ENCODE measurements at places on chromosomes 11 and 22.

- no peak for DNase-seq
Observed at GRCh38 chr11:35373284-35373933, 45.9 kb downstream of the SLC1A2 start.

DNA sequence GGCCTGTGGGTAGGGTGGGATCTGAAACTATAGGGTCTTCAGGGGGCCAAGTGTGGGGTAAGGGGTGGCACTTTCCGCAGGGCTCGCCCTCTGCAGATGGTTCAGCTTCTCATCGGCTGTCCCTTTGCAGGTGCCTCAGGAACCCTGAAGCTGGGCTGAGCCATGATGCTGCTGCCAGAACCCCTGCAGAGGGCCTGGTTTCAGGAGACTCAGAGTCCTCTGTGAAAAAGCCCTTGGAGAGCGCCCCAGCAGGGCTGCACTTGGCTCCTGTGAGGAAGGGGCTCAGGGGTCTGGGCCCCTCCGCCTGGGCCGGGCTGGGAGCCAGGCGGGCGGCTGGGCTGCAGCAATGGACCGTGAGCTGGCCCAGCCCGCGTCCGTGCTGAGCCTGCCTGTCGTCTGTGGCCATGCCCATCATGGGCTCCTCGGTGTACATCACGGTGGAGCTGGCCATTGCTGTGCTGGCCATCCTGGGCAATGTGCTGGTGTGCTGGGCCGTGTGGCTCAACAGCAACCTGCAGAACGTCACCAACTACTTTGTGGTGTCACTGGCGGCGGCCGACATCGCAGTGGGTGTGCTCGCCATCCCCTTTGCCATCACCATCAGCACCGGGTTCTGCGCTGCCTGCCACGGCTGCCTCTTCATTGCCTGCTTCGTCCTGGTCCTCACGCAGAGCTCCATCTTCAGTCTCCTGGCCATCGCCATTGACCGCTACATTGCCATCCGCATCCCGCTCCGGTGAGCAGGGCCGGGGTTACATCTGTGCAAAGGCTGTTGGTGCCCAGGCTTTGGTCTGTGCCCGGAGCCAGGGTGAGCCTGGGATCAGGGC is 5.8 kb downstream of the ADORA2A start:
- no peak for DNase-seq

DNA sequence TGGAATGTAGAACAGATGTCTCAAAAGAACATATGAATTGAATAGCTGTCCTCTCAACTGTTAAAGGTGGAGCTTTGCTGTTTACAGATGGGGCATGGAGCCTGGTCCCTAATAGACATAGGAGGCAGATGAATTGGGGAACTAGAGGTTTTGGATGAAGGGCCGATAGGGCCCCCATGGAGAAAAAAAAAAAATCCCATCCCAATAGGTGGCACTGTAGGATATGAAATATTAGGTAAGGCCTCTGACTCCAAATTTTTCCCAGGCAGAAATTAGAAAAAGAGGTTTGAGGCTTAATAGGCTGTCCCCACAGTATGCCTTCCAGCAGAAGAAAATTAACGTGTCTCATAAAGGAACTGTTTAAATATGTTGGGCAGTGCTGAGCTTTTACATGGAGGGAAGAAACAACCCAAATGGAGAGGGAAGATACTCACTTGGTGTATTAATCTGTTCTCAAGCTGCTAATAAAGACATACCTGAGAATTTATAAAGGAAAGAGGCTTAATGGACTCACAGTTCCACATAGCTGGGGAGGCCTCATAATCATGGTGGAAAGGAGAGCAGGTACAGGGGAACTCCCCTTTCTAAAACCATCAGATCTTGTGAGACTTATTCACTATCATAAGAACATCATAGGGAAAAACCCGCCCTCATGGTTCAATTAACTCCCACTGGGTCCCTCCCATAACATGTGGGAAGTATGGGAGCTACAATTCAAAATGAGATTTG is 30.1 kb upstream of the TMEM45B start:
- peak; percentile 20 for DNase-seq

GRCh38 chr11:19445771-19446170 is 205.0 kb upstream of the E2F8 start:
- no peak for DNase-seq

GRCh38 chr11:126424471-126425039 is 69.1 kb downstream of the ST3GAL4 start:
- DNase-seq, result no peak

GRCh38 chr22:30079952-30080533 is at the start of gene HORMAD2:
TSS of gene HORMAD2 (plus strand) at chr22:30080464. CDS start at chr22:30093953, 13,489 bp downstream.
- DNase-seq, result no peak

GRCh38 chr11:118079491-118079890 is 2.6 kb downstream of the TMPRSS4 start:
- DNase-seq, result no peak

DNA sequence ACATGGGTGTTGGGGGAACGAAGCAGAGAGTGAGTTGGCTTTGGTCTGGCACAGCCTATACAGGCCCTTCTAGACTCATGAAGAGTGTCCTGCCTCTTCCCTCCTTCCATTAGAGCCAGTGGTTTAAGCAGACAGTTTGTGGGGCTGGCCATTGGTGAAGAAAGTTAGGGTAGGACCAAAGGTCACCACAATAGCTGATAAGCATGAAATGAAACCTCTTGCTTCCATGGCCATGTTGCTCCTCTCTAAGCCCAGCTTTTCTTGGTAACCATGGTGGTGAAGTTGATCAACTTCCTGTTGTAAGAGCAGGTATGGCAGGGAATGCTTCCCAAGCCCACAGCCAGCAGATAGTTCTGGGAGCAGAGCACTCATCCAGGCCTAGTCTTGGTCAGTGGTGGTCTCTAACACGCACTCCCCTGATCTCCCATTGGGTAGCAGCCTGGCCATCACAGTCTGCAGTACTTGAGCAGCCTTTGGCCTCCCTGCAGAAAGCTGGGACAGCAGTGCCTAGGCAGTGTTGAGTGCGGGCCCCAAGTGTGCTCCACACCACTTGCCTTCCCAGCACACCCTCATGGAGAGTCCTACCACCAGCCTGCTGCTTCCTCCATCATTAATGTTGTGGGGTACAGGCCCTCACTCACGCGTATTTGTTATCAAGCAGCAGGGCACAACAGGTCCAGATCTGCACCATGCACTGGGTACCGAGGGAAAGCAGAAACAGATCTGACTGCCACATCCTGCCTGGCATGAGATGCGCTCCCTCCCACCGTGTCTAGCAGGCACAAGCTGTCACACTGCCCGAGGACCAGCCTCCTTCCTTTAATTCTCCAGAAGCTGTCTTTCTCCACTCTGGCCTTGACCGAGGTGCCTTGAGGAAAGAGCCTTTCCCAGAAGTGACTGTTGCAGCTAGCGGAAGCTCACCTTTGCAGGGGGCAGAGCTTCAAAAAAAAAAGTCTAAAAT is 65.8 kb upstream of the SUSD2 start:
- no peak for DNase-seq

DNA sequence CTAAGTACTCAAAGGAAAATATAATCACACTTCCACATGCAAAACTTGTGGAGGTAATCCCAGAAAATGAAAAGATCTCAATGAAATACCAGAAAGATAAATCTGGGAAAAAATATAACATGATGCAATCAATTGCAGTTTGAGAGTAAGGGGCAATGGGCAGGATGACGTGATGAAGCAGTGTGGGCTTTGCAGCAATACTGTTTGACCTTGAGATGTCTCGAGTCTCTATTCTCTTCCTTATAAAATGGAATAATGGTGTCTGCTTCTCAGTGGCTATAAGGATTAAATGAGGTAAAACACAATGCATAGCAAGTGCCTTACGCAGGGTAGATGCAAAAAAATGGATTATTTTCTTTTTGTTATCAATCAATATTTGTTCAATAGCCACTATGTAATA is 447.5 kb downstream of the BUD13 start:
- DNase-seq, result no peak

GRCh38 chr11:111846063-111846462 is 25.3 kb downstream of the ALG9 start:
- no peak for DNase-seq

DNA sequence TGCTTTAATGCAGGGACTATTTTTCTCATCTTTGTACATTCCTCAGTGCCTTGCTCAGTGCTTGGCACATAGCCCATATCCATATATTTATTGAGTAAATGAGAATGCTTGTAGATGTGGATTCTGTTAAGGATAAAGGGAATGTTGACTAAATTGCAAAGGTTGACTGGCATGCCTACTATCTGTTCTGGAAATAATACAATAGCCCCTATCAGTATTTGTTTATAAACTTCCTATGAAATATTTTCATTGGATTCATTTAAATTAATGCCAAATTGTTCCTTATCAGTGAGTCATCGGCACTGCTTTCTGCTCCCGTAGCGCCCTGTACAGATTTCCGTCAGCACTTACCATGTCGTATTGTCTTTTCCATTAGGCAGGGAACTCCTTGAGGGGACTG is 8.0 kb downstream of the RNF121 start:
- DNase-seq, result no peak

- DNase-seq, result no peak
Observed at GRCh38 chr22:17241576-17242330, 22.5 kb upstream of the ADA2 start.

DNA sequence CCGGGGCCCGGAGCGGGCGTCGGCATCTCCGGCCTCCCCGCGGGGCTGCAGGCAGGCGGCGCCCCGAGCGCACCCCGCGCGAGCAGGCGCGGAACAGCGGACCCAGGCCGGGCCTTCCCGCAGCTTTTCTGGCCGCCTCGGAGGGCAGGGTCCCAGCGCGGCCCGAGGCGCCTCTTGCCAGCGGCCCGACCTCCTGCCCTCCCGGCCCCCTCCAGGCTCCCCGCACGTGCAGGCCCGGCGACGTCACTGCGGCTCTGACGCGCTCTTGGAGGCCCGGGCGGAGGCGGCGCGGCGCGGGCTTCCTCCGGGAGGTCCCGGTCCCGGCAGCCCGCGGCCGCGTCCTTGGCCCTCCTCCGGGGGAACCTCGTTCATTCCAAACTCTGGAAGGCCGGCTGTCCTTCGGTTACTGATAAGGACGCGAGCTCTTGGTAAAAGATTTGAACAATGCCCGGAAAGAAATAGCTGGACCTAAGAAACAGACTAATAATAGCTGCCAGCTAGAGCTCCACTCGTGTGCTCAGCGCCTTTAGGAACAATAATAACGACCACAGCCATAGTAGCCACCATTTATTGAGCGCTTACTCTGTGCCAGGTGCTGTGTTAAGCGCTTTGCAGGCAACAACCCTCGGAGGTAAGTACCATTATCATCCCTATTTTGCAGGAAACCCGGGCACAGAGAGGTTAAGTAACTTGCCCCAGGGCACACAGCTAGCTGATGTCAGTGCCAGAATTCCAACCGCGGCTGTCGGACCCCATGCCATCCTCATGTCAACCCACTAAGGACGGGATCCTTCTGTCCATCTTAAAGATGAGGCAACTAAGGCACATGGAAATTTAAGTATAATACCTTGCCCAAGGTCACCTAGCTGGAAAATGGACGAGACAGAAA is 39.1 kb upstream of the CREB3L1 start:
- peak; percentile 36 for DNase-seq

GRCh38 chr11:10634407-10634806 is 59.1 kb downstream of the IRAG1 start:
- no peak for DNase-seq

DNA sequence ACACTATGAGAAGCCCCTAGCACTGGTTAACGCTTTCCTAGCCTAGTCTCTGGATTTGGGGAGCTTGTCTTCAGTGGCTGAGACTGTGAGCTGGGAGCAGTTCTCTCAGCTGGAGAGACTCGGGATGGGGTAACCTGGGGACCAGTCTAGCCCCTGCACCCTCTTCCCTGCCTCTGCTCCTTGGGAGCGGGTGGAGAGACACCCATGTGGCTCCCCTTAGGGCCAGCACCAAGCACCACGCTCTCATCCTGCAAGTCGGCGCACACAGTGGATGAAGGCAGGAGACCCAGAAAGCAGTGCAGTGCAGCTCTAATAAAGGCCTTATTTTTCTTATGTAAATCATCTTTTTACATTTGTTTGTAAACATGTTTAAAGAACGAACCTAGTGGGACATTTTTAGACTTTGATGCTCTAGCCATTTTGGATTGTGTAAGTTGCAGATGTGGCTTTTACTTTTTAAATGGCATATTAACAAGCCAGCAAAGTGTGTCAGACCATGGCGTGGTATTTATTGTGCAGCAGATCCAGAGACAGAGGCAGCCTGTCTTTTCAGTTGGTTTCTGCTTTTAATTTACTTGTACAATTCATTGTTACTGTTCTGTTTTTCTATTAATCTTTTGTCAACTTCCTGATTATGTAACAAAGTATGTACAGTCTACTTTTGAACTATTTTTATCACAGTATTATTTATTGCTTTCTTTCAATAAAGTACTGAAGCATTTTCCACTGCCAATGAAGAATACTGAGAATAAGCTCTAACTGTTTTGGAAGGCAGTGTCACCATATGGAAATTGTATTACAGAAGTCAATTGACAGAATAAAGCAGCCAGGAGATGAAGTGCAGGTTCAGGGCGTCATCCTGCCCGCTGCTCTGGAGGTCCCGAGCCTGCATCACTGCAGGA is 14.4 kb upstream of the CTTN start:
- no peak for DNase-seq

GRCh38 chr11:61049859-61050258 is 52.4 kb upstream of the CD5 start:
- no peak for DNase-seq

DNA sequence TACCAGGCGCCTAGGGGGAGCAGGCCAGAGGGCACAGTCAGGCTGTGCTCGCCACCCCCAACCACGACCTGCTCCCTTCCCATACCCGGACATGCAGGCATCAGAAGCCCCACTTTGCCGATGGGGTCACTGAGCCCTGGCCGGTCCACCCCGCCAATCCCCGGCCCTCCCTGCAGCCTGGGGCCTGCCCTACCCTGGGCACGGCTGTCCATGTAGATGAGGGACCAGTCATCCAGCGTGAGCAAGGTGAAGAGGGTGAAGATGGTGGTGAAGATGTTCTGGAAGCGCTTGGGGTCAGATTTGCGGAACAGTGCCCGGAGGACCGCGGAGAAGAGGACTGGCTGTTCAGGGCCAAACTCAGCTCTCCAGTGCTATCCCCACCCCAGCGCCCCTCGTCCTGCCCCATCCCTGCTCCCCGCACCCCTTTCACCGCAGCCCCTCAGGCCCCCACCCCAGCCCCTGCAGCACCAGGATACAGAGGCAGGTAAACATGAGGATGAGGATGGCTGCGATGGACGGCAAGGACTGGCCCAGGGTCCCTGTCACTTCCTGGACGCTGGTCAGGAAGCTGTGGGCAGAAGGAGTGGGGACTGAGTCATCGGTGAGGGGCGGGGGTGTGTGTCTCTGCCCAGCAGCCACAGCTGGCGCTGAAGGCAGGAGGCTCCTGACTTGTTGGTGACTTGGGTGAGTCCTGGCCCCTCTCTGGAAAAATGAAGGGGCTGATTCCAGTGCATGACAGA is 5.5 kb downstream of the CATSPER1 start:
- no peak for DNase-seq

GRCh38 chr11:116162886-116163230 is 609.9 kb downstream of the BUD13 start:
- DNase-seq, result peak; percentile 87

All from NCI-H774 (cell line).